ENCODE measurements at places on chromosomes 3 and 15. TPM values are rescaled to one million over a fixed set of nuclear protein-coding genes. Genes with fewer than 3 reads are reported as not detected.

Gene DNAJC13
- polyA plus RNA-seq = 3.8 TPM

Gene STRA6
- 0.19 TPM for polyA plus RNA-seq

GRCh38 chr3:95758707-95759106 is 1055.7 kb upstream of the EPHA6 start:
- H3K36me3 ChIP-seq = no peaks in the 10 kb centered on the region
- no peaks in the 10 kb centered on the region for H3K4me1 ChIP-seq
- H3K4me3 ChIP-seq = no peak overlapping the region
- H3K27ac ChIP-seq = no peak overlapping the region

- no peaks in the 10 kb centered on the region for H3K36me3 ChIP-seq
- no peaks in the 10 kb centered on the region for H3K27me3 ChIP-seq
- no peak overlapping the region for H3K4me3 ChIP-seq
- DNase-seq = no peak
- no peak overlapping the region for H3K27ac ChIP-seq
These were observed 472.4 kb downstream of the EPHB1 start for GRCh38 chr3:135267487-135267886.

- no peaks in the 10 kb centered on the region for H3K27me3 ChIP-seq
- H3K4me3 ChIP-seq = peak overlapping the region; percentile 74
- H3K4me1 ChIP-seq = no peaks in the 10 kb centered on the region
- DNase-seq = peak; percentile 58
These were observed 1.1 kb downstream of the CMTM7 start for GRCh38 chr3:32392536-32393302.

Gene CYP1A2
- not detected for polyA plus RNA-seq

DNA sequence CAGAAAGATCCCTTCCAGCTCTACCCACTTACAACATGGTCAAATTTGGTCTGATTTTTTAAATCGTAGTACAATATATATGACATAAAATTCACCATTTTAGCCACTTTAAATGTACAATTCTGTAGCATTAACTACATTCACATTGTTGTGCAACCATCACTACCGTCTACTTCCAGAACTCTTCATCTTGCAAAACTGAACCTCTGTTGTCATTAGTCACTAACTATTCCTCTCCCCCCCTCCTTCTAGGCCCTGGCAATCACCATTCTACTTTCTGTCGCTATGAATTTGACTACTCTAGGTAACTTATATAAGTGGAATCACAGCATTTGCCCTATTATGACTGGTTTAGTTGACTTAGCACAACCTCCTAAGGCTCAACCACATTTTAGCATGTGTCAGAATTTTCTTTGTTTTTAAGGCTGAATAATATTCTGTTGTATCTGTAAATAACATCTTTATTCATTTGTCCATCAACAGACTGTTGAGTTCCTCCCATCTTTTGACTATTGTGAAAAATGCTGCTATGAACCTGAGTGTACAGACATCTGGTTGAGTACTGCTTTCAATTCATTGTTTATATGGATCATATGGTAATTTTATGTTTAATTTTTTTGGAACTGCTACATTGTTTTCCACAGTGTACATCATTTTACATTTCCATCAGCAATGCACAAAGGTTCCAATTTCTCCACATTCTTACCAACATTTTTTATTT is 35.5 kb upstream of the CCR2 start:
- no peaks in the 10 kb centered on the region for H3K27me3 ChIP-seq
- no peaks in the 10 kb centered on the region for H3K4me1 ChIP-seq
- H3K4me3 ChIP-seq = no peak overlapping the region
- no peaks in the 10 kb centered on the region for H3K36me3 ChIP-seq
- DNase-seq = no peak

GRCh38 chr3:156445117-156446090 is 109.5 kb downstream of the SSR3 start:
- no peaks in the 10 kb centered on the region for H3K4me1 ChIP-seq
- no peaks in the 10 kb centered on the region for H3K36me3 ChIP-seq
- H3K27ac ChIP-seq = no peak overlapping the region
- H3K27me3 ChIP-seq = no peaks in the 10 kb centered on the region
- no peak overlapping the region for H3K4me3 ChIP-seq

DNA sequence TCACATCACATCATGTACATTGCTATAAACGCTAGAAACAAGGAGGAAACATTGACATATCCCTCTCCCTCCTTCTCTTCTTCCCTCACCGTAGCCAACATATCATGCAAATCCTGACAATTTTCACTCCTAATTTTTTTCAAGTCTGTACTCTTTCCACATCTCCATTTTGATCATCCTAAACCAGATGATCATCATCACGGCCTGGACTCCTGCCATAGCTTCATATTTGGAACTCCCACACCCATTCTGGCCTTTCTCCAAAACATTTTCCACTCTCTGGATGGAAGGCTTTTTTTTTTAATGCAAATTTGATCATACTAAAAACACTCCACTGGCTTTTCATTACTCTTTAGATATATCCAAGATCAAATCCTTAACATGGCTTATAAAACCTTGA is 248.0 kb upstream of the CNTN3 start:
- H3K4me3 ChIP-seq = no peak overlapping the region
- DNase-seq = no peak
- H3K27ac ChIP-seq = no peak overlapping the region
- H3K36me3 ChIP-seq = no peaks in the 10 kb centered on the region

GRCh38 chr3:183310936-183311335 is 57.9 kb downstream of the B3GNT5 start:
- no peaks in the 10 kb centered on the region for H3K36me3 ChIP-seq
- H3K27ac ChIP-seq = no peak overlapping the region
- H3K4me1 ChIP-seq = peaks cover 7% of the 10 kb centered on the region
- H3K27me3 ChIP-seq = no peaks in the 10 kb centered on the region
- DNase-seq = no peak

Gene ASB14
- 0.02 TPM for polyA plus RNA-seq
